ENCODE measurements at places on chromosomes 1 and 21.

GRCh38 chr1:47753808-47754207, 243.4 kb downstream of the TRABD2B start:
- no peak for DNase-seq

- DNase-seq: no peak
These were observed 2.2 kb upstream of the EPHA2 start for GRCh38 chr1:16158025-16158424.

GRCh38 chr1:201184307-201185122, 6.1 kb upstream of the IGFN1 start:
- no peak for DNase-seq

- DNase-seq: no peak
These were observed at the start of gene PAX7 for GRCh38 chr1:18630511-18631495. Gene PAX7 (plus strand): TSS chr1:18630846. CDS start chr1:18631604, 758 bp downstream.

DNA sequence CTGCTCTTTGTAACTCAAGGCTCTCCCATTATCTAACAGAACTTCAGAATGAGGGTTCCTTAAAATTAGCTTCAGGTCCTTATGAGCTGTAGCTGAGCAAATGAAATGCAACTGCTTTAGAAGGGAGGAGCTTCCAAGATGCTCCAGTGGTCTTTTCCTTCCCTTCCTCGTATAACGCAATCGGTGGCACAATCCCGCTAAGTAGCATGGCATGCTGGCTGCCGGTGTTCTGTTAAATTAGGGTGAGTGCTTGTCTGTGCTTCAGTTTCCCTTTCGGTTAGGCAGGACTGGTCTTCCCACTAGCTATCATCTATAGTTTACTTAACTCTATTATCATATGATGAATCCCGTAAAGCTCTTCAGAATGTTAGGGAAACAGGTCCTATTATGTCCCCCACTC, 917 bp downstream of the KIAA0040 start:
- DNase-seq: peak; percentile 56

DNA sequence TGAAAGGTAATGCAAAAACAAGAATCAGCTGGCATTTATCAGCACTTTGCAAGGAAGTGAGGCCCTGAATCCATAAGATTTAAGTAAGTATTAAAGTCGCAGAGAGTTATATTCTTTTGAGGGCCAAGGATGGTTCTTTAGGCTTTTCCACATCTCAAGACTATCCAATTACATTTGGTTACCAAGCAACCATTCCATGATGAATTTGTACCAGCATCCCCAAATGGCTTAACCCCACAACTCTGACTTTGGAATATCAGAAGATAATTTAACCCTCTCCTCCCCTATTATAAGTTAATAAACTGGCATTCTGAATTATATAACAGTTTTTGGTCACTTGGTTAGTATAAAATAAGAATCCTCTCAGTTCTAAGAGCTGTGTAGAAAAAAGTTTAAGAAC, 2.8 kb downstream of the PHTF1 start:
- no peak for DNase-seq

Measured in bone marrow (tissue), 2 donors.